ENCODE measurements at places on chromosomes 2 and 18.

GRCh38 chr2:133213651-133214050 is 354.6 kb downstream of the NCKAP5 start:
- DNase-seq, result no peak

DNA sequence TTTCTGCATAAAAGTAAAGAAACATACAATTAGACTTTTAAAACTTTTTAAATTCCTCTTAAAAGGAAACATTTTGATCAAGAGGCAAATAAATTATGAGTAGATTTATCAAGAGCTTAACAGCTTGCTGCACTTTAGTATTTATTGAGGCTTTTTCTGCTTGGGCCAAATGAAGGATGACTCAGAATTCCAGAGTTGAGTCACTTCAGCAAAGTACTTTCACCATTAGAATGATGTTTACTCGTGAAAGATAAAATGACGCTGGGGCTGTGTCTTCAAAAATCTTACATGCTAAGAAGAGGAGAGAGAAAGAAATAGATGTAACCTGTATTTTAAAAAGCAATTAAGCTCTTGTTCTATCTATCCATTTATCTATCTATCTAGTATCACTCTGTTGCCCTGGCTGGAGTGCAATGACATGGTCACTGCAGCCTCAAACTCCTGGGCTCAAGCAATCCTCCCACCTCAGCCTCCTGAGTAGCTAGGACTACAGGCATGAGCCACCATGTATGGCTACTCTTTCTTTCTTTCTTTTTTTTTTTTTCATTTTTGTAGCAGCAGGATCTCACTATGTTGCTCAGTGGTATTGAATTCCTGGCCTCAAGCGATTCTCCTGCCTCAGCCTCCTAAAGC is 75.3 kb upstream of the RIOK3 start:
- DNase-seq, result no peak

- DNase-seq, result no peak
Observed at GRCh38 chr2:136221026-136221425, 103.1 kb upstream of the CXCR4 start.

- no peak for DNase-seq
Observed at GRCh38 chr2:181971032-181971431, 14.6 kb upstream of the PPP1R1C start.

GRCh38 chr2:237483018-237483731 is 3.9 kb upstream of the MLPH start:
- peak; percentile 42 for DNase-seq

DNA sequence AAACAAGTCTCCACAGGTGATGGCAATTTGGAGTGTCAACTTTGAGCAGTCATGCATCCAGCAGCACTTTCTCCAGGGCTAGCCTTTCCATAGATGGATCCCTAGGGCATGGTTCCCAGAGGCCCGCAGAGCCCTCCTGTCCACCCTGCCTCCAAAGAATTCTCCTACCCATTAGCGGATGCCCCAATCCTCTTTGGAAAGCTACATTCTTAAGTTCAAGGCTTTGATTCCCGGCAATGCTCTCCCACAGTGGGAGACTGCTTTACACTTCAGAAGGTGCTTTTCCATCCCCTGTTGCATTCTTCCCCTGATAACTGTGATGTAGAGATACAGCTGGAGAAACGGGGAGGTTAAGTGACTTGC is 61.3 kb downstream of the ACAA2 start:
- no peak for DNase-seq

DNA sequence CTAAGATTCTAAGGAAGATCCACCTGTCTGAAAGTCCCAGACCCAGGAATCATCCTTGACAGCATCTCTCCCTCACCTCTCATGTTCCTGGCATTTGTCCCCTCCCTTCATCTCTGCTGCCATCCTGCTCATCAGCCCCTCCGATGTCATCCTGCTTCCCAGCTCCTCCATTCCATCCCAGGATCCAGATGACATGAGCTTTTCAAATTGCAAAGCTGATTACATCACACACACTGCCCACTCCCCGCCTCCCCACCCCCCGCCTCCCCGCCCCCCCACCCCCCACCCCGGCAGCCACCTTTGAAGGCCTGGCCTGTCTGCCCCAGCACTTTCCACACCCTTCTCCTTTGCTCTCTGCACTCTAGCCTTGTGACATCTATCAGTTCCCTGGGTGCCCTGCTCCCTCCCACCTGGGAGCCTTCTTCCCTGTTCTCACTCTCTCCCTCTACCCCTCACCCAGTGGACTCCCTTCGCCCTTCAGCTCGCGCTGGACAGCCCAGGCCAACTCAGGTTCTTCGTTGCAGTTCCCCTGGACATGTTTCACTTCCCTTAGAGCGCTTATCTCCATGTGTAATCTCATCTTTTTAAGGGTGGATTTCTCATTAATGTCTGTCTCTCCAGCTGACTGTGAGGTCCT is 61.6 kb downstream of the DNMT3A start:
- no peak for DNase-seq

Measured in NCI-H510A treated with DMSO at 0.1 percent for 48 hours (cell line).